ENCODE measurements at places on chromosomes 2 and 18. TPM values are rescaled to one million over a fixed set of nuclear protein-coding genes. Genes with fewer than 3 reads are reported as not detected.

Gene ACSL3
- polyA plus RNA-seq, result 28.5 TPM

DNA sequence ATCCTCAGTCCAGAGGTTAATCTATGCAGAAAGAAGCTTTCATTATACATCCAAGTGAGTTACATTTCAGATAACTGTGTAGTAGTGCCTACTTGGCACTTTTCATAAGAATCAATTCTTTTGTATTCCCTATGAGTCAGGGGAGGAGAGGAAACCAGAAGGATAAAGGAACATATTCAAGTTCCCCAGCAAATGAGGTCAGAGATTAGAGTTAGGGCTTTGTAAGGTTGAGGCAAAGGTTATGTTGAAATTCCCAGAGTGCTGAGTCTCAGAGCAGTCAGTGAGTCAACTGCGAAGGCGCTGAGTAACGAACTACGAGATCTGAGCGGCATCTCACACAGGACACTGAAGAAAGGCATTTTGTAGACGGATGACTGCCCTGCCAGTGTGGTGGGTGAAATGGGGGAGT, 25.1 kb upstream of the ME2 start:
- DNase-seq, result no peak

DNA sequence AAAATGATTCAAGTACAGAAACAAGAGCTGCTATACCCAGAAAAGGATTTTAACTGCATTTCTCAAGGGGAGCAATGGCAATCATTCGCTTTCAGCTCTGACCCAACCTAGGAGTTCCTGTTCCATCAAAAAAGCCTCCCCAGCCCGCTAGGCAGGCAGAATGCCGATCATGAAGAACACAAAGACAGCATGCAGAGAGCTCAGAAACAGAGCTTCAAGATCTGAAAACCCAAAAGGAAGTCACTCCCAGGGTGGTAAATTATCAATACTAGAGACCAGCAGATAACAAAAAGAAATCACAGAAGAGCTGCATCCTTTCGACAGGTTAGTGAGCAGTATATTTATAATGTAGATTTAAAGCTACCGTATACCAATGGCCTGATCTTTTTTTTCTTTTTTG, 84.8 kb upstream of the CRIM1 start:
- no peak for DNase-seq

DNA sequence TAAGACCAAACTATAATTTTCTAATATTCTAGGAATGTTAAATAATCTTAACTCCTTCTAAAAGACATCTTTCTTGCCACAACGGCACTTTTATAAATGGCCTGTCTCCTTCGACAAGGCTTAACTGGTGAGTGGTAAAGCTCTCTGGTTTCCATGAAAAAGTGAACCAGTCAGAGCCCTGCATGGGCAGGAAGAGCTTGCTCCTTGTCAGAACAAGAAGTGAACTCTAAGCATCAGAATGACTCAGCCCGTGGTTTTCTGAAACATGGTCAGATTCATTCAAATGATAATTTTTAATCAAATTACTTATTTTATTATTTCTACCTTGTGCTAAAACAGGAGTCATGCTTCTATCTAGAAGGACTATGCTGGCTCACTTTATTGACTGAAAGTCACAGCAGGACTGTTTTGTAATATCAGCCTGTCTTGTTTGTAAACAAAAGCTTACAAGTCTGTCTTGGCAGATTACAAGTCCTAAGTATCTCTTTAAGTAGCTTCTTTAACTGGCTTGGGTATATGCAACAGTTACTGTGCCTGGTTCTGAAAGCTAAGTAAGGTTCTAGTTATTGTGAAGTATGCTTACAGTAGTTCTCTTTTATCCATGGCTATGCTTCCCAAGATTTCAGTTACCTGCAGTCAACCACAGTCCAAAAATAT, 245.4 kb downstream of the NAPG start:
- DNase-seq, result no peak

- peak; percentile 45 for DNase-seq
Observed at GRCh38 chr2:10668402-10669012, 21.3 kb downstream of the NOL10 start.

GRCh38 chr2:102773149-102773705, 11.4 kb downstream of the TMEM182 start:
- no peak for DNase-seq

Gene MGAT4A
- 24.5 TPM for polyA plus RNA-seq

DNA sequence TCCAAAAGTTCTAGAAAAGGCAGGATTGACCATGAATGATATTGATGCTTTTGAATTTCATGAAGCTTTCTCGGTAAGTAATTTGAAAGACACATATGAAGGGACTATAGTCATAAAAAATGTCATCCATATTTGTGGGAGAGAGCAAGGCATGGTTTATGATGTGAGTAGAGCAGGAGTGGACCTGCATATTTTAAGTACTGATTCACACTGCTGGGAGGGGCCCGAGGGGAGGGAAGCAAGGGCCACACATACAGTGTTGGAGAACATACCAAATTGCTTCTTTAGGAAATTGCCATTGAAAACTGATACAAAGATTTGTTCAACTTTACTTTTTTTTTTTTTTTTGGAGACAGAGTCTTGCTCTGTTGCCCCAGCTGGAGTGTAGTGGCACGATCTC, 39.4 kb downstream of the HADHB start:
- DNase-seq, result no peak

Gene NAT8
- not detected for polyA plus RNA-seq

- no peak for DNase-seq
Observed at GRCh38 chr18:79948719-79949411, 2.6 kb downstream of the SLC66A2 start.
